GDM1 (cell line): ENCODE measurements at places on chromosomes 6 and 20.

- no peak for DNase-seq
Measured at GRCh38 chr20:9031991-9032390, 36.9 kb upstream of the PLCB4 start.

GRCh38 chr6:43308101-43308989, at the start of gene CRIP3:
TSS of gene CRIP3 (minus strand) at chr6:43308826. CDS start at chr6:43308792, 34 bp downstream.
- DNase-seq, result no peak

- no peak for DNase-seq
Measured at GRCh38 chr6:8321671-8322404, 113.5 kb downstream of the SLC35B3 start.

- DNase-seq, result no peak
Measured at GRCh38 chr6:21173031-21173430, 420.5 kb upstream of the SOX4 start.

- no peak for DNase-seq
Measured at GRCh38 chr6:109477725-109478124, 5.3 kb downstream of the ZBTB24 start.

GRCh38 chr20:16011519-16011918, 561.7 kb downstream of the KIF16B start:
- no peak for DNase-seq

GRCh38 chr6:139017227-139017626, 11.3 kb upstream of the ABRACL start:
- DNase-seq, result no peak

DNA sequence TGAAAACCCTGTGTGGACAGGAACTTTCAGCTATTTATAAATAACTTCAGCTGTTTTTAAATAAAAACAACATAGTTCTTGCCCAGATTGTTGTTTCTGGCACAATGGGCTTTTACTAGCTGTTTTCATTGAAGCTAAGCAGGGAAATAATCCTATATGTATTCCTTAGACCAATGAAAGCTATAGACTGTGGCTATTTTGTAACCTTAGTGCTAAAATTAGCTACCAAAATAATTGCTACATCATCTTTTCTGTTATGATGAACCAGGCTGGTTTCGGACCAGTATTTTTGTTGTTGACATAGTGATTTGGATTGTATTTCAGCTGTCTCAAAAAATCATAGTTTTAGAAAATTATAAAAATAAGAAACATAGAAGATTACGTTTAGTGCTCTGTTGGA, 13.7 kb downstream of the PHF3 start:
- DNase-seq, result no peak

DNA sequence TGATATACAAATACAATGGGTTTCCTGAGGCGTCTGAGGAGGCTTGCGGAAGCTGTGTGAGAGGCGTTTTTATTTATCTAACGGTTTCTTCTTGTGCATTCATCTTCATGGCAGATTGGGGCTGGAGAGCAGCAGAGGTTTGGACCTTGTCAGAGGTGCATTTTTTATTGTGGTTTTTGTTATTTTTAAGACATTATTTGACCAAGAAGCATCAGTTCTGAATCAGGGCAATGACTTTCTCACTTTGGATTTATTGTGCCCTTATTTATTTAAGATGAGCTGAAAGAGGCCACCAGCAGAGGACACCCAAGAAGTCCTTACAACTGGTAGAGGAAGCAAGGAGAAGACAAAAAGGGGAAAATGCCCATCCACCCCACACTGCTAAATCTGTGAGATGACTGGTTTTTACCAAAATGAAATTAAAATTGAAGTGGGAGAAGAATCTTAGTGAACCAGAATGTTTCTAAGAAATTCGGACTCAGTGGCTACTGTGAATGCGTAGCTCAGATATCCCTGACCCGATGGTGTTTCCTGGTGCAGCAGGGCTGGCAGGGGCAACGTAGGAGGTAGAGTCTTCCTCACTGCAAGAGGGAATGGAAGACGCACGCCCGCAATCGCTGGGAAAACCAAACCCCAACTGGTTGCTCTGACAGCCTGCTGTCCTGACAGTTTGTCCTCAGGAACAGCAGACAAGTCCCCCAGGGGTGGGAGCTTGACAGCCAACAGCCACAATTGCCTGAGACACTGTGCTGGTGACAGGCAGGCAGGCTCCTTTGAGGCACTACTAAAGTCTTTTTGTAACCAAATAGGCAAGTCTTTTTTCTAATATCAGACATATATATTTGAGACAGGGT, 14.2 kb downstream of the PRR18 start:
- DNase-seq, result no peak

- no peak for DNase-seq
Measured at GRCh38 chr6:56772737-56773184, 130.1 kb upstream of the DST start.
